ENCODE measurements at places on chromosomes 2 and 18.

DNA sequence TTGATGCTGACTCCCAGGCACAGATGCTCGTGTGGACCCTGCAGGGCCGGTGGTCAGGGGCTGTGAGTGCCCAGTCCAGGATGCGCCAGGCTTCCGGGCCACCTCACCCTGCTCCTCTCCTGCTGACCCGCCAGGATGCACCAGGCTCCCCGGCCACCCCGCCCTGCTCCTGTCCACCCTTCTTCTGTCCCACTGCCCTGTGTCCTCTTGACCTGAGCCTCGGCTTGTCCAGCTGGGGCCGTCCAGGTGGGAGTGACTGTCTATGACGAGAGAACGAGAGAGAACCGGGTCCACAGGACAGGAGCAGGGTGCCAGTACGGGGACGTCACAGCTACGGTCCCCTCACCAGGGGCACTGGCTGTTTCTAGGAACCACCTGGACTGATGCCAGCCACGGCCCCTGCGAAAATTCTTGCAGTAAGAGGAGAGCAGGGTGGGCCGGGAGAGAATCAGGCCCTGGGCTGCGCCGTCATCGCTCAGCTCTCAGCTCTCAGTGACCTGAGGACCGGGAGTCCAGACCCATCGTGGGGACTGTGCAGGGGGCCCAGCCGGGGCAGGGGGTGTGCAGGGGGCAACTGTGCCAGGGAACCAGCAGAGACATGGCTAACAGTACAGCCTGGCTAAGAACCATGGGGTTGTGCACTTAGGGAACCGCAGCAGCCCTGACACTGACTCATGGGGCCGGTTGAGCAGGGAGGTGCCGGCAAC, 12.9 kb upstream of the NFATC1 start:
- DNase-seq: no peak

- DNase-seq: no peak
Measured at GRCh38 chr2:26630669-26631360, 10.4 kb downstream of the CIB4 start.

GRCh38 chr2:133627741-133628140, 59.5 kb upstream of the NCKAP5 start:
- no peak for DNase-seq

DNA sequence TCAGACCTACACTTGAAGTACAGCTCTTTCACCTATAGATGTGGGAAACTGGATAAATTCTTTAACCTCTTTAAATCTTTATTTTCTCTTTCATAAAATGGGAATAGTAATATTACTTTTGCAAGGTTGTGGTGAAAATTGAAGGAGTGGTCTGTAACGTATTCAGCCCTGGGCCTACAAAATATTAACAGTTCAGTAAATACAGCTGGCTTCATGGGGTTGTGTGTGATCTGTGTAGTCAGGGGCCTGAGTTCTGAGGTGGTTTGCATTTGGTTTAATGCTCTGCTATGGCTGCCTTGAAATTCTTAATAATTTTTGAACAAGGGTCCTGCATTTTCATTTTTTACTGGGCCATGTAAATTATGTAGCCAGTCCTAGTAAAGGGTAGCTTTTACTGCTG, 16.8 kb upstream of the EML6 start:
- no peak for DNase-seq

DNA sequence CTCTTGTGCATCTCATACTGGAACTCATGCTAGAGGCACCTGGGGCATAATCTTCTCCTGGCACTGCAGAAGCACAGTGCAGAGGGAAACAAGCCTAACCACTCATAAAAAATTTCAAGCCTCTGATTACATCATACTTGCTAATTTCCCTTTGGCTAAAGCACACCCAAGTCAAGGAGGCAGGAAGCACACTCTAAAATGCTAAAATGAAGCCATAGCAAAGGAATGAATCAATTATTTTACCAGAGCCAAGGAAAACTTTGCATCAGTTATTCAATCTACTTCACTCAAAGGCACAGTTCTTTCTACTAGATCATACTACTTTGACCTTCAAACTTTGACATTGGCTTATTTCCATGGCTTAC, 79.6 kb upstream of the SPOPL start:
- no peak for DNase-seq

GRCh38 chr2:143954186-143954585, 565.7 kb downstream of the ZEB2 start:
- no peak for DNase-seq

DNA sequence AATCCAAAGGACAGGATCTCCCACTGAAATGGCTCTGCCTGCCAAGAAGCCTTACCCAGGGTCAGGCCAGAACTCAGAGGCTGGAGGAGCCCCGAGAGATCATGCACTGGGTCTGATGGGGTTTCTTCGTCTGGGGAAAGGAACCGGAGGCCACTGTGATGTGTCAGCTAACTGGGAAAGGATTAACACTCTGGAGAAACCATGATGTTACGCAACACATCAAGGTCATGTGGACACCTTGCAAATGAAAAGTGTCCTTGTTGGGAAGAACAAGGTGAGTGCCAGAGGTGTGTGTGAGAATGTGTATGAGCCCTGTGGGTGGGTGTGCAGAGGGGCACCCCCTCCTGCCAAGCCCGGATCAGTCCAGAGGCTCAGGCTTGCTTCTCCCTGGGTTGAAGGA, 86.9 kb downstream of the CRACDL start:
- DNase-seq: no peak

- no peak for DNase-seq
Measured at GRCh38 chr2:237457388-237457941, 29.6 kb upstream of the MLPH start.

- no peak for DNase-seq
Measured at GRCh38 chr2:108184419-108184818, 55.3 kb upstream of the SULT1C3 start.

GRCh38 chr2:211429256-211429920, 873.0 kb downstream of the CPS1 start:
- no peak for DNase-seq

DNA sequence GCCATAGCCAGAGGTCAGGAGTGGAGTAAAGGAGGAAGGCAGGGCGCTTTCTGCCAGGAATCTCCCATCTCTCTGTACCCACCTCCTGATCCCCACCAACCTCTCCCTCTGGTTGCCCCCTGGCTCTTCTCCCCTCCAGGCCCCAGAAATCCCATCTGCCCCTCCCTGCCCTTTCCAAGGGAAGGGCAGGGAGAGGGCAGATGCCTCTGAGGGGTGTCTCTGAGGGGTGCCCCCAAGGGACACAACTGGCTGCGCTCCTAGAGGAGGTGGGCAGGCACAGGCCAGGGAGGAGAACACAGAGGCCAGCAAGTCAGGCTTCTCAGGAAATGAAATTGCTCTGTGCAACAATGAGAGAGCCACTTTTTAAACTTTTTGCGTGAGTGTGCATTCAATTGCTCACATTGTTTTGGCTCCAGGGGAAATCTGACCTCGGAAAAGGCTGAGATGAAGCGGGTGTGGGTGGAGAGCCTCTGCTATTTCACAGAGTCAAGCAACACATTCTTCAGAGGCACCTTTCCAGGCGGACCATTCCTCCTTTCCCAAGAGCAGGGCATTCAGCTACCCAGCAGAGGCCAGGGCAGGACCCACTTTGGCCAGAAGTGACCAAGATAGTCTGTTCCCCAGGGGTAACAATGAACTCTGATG, 125.5 kb downstream of the SMAD7 start:
- DNase-seq: peak; percentile 2

GRCh38 chr2:131521961-131522781, 5.5 kb upstream of the CCDC74A start:
- DNase-seq: no peak

- DNase-seq: no peak
Measured at GRCh38 chr2:166614503-166614902, 120.5 kb upstream of the SCN7A start.

DNA sequence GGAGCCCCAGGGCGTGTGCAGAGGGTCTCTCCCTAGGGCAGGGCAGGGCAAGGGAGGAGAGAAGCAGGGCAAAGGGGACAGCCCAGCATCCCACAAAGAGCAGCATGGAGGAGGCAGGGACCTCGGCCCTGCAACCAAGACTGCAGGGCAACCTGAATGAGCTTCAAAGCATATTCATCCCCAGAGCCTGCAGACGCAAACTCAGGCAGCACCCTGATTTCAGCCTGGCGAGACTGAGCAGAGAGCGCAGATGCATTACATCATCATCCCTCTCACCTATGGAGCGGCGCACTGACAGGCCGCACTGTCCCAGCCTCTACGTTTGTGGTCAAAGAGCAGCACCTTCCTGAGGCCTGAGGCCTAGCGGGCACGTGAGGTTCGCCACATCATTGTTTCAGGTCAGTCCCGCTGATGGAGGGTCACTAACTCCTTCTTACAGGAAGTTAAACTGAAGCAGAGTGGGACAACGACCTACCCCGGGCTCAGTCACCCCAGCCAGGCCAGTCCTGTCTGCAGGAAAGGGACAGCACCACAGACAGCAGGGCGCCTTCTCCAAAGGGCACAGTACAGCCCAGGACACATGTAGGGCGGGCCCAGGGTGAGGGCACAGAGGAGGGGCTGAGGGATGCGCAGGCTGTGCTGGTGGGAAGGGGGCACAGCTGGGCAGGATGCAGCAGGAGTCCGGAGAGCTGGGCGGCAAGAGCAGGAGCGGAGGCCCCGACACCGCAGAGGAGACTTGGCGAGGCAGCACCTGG, 67.2 kb upstream of the RAB6C start:
- DNase-seq: no peak

GRCh38 chr2:127733113-127733815, 32.0 kb downstream of the SFT2D3 start:
- no peak for DNase-seq

GRCh38 chr2:176496761-176497160, 227.5 kb downstream of the MTX2 start:
- no peak for DNase-seq

Measured in activated B cell treated with CpG ODN at 0.5 μM for 24 hours (primary cell).